ENCODE measurements at places on chromosomes 3 and 15.
A peak's percentile ranks its signal among the peaks of the same experiment; 100 is the strongest.

- DNase-seq = no peak
Observed at GRCh38 chr3:18369551-18370185, 55.5 kb downstream of the SATB1 start.

GRCh38 chr15:85582131-85583079 lies 202.0 kb downstream of the AKAP13 start:
- DNase-seq = peak; percentile 29

- DNase-seq = no peak
Observed at GRCh38 chr3:142896996-142897395, 8.1 kb upstream of the PCOLCE2 start.

DNA sequence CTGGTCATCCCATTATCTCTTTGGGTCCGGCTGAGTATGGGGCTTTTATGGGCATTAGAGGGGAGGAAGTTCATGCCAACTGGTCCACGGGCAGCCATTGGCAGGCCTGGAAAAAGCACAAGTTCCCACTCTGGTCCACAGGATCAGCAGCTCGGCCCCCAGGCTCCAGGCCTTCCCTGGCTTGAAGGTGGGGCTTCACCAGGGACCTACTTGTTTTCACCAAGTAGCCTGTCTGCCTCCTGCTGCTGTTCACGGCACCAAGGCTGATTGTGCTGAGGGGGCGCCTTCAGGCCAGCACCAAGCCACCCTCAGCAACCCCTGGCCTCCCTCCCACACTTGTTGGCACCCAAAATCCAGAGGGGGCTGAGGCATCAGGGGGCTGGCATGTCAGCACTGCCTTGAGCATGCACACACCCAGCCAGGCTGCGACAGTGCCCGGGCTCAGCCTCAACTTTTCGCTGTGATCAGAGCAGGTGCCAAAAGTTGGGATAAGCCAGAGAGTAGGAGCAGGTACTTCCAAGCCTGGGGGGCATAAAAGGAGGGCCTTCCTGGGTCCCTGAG lies 9.1 kb upstream of the TOP2B start:
- no peak for DNase-seq

DNA sequence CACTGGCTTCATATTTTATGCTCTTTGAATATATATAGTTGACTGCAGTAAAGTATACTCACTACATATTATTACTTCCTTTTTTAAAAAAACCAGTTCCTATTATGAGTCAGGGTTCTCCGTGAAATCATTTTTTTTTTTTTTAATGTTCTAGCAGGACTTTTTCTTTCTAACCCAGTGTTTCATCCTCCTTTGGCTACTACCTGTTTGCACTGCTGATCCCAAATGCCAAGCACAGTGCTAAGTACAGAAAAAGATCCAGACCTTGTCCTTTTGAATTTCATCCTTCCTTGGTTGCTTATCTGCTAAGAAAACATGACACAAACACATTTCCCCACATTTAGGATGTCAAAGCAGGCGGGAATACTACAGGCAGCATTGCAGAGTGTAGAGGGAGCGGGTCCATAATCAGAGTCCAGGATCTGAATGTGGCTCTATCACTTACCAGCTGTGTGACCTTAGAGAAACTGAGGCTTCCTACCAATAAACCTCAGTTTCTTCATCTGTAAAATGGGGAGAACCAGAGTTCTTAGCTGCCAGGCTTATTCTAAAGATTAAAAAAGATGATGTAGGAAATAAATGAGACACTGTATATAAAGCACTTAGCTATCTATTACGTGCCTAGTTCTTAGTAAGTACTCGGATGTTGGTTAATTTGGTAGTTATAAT lies 37.2 kb upstream of the ANPEP start:
- no peak for DNase-seq

DNA sequence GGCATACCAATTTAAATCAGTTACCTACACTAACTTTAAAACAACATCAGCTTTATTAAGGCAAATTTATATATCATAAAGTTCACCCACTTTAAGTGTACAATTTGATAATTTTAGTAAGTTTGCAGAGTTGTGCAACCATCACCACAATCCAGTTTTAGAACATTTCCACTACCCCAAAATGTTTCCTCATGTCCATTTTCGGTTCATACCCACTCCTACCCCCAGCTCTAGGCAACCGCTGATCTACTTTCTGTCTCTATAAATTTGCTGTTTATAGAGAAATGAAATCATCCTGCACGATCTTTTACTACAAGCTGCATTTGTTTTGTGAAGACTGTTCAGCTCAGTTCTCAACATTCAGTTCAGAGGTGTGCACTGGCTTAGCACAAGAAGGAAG lies 31.5 kb upstream of the FAM81A start:
- no peak for DNase-seq

GRCh38 chr3:111748132-111748531 lies 110.9 kb upstream of the PHLDB2 start:
- no peak for DNase-seq

GRCh38 chr15:27089233-27089586 lies 118.2 kb downstream of the GABRG3 start:
- DNase-seq = no peak

GRCh38 chr3:55089211-55089610 lies 161.4 kb upstream of the LRTM1 start:
- DNase-seq = no peak

DNA sequence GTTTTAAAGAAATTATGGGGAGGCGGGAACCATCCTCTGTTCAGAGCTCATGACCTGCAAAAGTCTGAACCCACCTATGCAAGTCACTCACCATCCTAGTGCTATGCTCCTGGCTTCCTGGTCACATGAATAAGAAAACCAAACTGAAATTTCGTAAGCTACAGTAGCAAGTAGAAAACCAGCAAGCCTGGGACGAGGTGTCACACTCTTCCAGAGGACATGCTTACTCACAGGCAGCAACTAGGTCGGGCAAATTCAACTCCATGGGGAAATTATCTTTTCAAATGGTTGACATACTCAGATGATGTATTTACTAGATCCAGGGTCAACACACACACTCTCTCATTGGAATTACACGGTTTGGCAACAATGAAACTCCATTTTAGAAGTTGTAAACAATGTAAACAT lies 31.3 kb downstream of the LDHAL6B start:
- no peak for DNase-seq

- no peak for DNase-seq
Observed at GRCh38 chr3:54237788-54238502, 115.6 kb downstream of the CACNA2D3 start.

DNA sequence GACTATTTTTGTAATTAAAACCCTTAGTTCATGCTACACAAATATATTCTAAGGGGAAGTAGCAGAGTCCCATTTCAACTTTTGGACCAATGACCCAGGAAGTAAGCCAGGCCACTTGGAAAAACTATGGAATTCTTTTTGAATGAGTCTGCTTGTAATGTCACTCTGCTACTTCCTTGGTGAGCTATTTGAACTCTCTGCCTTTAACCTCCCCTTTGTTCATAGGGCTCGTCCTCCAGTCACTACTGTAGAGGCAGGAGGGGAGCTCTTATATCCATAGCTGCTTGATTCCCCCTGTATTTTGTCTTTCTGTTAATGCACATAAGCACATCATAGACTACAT lies 119.6 kb downstream of the UACA start:
- no peak for DNase-seq

- no peak for DNase-seq
Observed at GRCh38 chr3:115624029-115624741, 875 bp downstream of the GAP43 start.

GRCh38 chr3:154421083-154421482 lies 8.9 kb downstream of the GPR149 start:
- DNase-seq = no peak

GRCh38 chr15:65920825-65921309 lies 51.6 kb downstream of the RAB11A start:
- no peak for DNase-seq

DNA sequence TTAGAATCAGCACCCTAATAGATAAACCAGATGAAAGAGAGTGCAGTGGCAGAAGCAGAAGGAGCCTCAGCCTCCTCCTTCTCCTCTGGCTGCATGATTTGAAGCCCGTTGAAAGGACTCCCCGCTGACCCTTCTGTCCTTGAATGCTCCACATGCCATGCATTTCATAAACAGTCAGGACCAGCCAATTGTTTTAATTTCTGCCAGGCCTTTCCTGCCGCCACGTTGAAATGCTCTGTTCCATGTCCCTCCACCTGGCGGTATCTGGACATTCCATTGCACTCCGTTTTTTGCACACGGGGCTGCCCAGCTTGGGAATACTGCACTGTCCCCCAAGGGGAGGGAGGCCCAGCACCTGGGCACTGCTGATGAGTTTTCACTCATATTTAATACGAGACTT lies 35.2 kb upstream of the GLCE start:
- DNase-seq = no peak

DNA sequence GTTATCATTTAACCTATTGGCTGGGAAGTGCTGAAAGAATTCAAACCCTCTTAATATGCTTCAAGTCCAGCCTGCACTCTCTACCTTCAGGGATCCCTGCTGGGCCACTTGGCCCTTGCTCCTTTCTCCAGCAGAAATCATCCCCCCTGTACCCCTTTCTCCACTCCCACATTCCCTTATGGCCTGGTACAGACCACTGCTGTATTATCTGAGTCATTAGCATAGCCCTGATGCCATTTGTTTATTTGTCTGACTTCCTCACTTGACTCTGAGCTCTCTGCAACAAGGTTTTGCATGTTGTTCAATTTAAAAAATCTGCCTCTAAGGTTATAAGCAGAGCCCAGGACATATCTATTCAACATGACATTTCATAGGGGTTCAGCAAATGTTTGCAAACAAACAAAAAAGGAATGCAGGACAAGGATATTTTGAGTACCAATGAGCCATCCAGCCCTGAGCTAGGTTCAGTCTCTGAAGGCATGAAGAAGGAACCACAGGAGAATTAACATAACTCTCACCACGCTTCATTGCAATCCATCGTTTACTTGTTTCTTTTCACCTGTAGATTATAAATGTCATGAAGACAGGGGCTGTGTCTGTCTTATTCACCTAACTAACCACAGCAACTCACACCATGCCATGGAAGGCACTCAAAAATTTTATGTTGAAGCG lies 26.6 kb upstream of the HES1 start:
- DNase-seq = no peak

GRCh38 chr3:65781594-65781993 lies 257.1 kb downstream of the MAGI1 start:
- DNase-seq = no peak

GRCh38 chr3:175426805-175427204 lies 567.7 kb downstream of the NAALADL2 start:
- no peak for DNase-seq

GRCh38 chr3:17357035-17357710 lies 385.3 kb downstream of the TBC1D5 start:
- DNase-seq = no peak

- DNase-seq = no peak
Observed at GRCh38 chr3:61184956-61185355, 66.3 kb downstream of the FHIT start.

GRCh38 chr15:48634893-48635292 lies 10.6 kb downstream of the FBN1 start:
- no peak for DNase-seq

DNA sequence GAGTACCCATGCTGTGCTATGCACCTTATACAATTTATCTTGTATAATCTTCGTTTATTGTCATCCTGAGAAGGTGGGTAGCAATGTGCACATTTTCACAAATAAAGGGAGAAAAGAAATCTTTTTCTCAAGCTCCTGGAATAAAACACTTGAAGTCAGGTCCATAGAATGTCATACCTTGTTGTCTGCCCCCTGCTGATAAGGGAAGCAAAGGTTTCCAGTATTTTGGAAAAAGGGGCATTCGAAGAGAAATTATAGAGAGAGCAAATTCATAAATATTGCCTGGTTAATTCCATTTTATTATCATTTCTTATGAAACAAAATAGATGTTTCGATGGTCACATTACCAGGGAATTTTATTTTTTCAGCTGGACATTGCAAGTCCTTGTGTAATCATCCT lies 277.8 kb downstream of the RAP2B start:
- no peak for DNase-seq

- no peak for DNase-seq
Observed at GRCh38 chr3:185998136-185998535, 60.3 kb upstream of the TRA2B start.

- no peak for DNase-seq
Observed at GRCh38 chr3:194273743-194274310, 77.3 kb downstream of the CPN2 start.
